ENCODE measurements at places on chromosomes 5 and 9. TPM values are rescaled to one million over a fixed set of nuclear protein-coding genes. Genes with fewer than 3 reads are reported as not detected.

The DROSHA gene
- total RNA-seq, result 74.9 TPM

The F12 gene
- total RNA-seq, result 6.0 TPM

The SPATA31A3 gene
- total RNA-seq, result not detected

The SHLD3 gene
- 5.3 TPM for total RNA-seq

The GBGT1 gene
- total RNA-seq, result not detected

The OR13C3 gene
- total RNA-seq, result not detected

The GRM6 gene
- not detected for total RNA-seq

The CD180 gene
- total RNA-seq, result not detected

The RORB gene
- not detected for total RNA-seq

The SLC6A7 gene
- not detected for total RNA-seq

The SLC25A2 gene
- total RNA-seq, result 0.11 TPM

The IL3 gene
- total RNA-seq, result not detected

- no peak for DNase-seq
Measured at GRCh38 chr9:91279296-91280204, 82.2 kb downstream of the AUH start.

DNA sequence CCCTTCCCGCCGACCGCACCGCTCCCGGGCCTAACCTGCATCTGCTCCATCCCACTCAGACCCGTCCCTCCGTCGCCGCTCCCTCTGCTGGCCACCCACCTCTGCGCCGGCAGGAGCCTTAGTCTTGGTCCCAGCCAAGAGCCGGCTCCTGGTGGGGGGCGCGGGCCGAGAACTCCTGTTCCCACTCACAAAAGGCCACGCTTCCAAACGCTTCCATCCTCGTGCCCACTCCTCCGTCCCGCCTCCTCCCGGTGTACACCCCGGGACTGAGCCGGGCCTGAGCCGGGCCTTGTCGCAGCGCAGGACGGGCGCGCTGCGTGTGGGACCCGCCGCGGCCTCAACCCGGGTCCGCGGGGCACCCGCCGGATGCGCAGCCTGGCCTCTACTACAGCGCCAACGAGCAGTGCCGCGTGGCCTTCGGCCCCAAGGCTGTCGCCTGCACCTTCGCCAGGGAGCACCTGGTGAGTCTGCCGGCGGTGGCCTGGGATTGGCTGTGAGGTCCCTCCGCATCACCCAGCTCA, 7.5 kb downstream of the ADAMTS13 start:
- DNase-seq, result no peak

- DNase-seq, result no peak
Measured at GRCh38 chr9:84860249-84861115, 191.0 kb downstream of the NTRK2 start.

DNA sequence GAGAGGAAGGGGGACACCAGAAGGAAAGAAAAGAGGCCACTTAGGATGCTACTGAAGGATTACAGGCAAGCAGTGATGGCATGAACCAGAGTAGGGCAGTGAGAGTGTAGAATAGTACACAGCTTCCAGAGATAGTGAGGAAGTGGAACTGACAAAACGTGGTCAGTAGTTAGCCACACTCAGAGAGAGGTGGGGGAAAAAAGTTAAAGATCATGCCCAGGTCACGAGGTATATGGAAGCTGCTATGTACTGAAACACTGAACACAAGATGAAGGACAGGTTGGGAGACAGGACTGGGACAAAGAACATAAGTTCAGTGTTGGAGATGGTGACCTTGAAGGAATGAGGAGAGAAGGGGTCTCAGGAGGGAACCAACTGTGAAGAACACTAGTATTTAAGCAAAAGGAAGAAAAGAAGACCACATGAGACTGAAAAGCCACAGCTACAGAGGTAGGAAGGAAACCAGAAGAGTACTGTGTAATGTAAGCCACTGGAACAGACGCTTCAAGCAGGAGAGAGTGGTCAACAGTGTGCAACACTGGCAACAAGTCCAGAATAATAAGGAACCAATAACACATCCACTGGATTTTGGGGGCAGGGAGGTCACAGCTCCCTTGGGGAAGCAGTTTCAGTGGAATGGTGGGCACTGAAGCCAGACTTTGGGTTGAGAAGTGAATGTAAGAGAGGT, 45.5 kb downstream of the ELL2 start:
- no peak for DNase-seq

GRCh38 chr5:109855056-109855455, 165.3 kb downstream of the MAN2A1 start:
- no peak for DNase-seq

DNA sequence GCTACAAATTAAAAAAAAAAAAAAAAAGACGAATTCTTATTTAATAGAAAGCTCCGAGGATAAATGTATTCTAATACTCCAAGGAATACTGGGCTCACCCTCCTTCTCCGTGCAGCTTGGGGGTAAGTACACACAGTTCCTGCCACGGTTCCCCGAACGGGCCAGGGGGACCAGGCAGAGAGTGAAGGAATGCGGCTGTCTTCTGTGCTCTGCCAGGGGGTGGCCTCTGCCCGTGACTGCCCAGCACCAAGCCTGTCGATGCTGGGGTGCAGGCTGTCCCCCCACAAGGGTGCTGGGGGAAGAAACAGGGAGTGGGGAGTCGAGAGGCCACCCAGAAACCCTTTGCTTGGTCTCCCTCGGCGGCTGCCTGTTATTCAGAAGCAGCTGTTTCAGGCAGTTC, 410.1 kb upstream of the IRX1 start:
- no peak for DNase-seq

DNA sequence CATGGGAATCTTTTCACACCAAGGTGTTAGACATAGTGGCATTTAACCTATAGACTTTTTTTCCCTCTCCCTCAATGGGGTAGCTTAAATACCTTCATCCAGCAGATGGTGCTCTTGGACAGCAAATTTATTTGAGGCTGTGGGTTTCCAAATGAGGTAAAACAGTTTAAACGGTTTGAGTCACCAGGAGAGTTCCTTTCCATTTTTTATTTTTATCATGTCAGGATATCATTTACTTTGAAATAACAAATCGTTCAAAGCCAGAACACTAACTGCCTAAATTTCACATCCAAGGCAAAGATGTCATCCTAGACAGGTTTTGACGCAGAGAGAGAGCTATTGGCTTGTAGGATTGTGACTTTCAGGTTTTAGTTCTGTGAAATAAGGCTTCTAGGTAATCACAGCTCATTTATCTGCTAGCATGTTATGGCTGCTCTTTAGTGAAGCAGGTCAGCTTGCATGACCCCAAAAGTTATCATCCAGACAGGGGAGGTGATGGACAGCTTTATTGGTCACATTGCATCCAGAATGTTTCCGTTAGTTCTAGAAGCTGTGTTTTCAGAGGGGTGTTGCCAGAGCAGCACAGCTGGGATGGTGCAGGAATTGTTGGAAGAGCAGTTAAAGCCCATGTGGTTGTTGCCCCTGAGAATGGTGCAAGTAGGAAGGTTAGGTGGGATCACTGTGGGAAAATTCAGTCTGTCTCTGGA, 69.8 kb downstream of the KDM4C start:
- DNase-seq, result peak; percentile 67

GRCh38 chr5:171629628-171630349, 155.8 kb upstream of the SMIM23 start:
- DNase-seq, result peak; percentile 59

DNA sequence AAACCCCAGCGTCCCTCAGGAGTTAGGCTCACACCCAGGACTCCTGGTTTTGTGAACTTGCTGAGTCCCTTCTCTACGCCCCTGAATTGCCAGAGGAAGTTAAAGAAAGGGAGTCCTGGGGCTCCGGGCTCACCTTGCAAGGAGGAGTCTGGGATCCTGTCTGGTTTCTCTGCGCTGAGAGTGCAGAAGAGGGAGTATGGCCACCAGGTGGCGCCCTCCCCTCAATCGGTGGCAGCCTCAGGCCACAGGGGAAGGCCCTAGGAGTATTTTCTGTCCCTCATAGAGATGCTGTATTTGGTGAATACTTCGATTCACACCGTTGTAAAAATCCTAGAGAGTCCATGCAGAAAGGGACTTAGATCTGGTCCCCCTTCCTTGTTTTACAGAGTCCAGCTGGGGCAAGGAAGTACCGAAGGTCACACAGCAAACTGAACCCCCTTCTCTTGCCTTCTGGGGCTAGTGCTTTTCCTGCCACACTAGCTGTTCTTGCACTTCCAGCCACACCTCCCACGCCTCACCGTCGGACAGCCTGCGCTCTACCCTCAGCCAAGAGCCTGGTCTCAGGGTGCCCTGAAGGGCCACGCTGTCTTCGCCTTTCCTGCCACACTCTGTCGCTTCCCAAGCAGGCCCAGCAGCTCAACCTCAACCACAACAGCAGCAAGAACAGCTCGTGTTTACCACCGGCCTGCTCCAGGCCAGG, 10.2 kb downstream of the HAND1 start:
- DNase-seq, result peak; percentile 66

DNA sequence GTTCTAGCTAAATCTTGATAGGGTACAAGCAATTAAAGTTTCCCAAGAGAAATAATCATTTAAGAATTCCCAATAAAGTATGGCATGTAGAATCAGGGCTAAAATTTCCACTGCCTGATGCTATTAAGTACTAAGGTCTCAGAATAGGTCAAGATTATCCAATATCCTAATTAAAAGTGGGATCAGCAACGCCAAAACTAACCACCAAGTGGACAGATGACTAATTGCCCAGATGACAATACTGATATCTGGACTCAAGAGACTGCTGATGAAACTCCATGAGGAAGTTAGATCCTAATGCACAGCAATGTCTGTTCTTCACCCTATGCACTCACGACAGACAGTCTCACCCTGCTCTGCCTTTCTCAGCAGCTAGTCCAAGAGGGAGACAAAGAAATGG, 14.3 kb downstream of the DEPDC1B start:
- no peak for DNase-seq

DNA sequence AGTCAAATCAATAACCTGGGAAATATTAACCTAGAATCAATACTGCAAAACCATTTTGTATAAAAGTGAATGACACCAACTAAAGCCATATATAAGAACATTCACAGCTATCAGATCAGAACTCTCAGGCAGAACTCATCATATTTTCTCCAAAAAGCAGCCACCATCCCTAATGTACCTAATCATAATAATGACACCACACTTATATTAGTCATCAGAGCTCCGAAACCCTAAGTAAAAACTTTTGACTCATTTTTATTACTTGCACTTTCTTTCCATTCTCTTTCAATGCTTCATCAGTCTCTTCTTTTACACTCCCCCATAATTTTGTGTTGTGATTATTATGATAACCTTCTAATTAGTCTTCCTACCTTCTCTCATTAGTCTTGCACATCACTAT, 45.3 kb downstream of the INSL6 start:
- no peak for DNase-seq

GRCh38 chr9:99633265-99633664, 188.4 kb upstream of the NR4A3 start:
- DNase-seq, result no peak

DNA sequence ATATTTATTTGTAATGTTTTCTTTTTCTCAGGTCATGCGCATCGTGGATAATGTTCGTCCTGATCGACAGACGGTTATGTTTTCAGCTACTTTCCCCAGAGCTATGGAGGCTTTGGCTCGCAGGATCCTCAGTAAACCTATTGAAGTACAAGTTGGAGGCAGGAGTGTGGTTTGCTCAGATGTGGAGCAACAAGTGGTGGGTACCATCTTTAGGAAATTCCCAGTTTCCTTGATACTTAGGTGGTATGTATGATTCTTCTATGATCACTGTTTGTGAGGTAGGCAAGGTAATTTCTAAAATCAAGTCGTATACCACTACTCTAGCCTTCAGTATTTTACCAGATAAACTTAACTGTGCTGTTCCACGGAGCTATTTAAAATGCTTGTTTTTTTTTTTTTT, 36.2 kb downstream of the DDX46 start:
- DNase-seq, result no peak

- no peak for DNase-seq
Measured at GRCh38 chr5:39368116-39368515, 3.8 kb upstream of the C9 start.

DNA sequence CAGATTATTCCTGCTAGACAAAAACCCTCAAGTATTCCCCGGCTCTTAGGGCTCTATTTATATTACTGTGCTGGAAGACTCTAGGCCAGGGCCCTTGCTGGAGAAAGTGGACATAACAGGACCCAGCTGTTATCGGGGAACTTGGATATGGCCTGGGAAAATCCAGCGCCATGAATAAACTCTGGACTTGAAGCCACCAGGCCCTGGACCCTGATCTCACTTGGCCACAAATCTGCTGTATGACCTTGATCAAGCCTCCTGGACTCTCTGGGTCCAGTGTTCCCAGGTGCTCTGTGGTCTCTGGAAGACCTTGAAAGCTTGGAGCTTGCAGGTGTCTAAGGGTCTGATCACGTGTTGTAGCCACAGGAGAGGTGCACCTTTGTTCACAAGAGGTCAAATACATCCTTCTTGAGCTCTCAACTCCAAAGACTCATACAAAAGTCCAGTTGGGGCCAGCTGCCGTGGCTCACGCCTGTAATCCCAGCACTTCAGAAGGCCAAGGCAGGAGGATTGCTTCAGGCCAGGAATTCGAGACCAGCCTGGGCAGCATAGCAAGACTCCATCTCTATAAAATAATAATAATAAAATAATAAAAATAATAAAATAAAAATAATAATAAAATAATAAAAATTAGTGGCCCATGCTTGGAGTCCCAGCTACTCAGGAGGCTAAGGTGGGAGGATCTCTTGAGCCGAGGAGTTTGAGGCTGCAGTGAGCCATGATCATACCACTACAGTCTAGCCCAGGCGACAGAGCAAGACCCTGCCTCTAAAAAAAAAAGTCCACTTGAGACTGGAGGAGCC, 26.5 kb downstream of the COL27A1 start:
- no peak for DNase-seq

DNA sequence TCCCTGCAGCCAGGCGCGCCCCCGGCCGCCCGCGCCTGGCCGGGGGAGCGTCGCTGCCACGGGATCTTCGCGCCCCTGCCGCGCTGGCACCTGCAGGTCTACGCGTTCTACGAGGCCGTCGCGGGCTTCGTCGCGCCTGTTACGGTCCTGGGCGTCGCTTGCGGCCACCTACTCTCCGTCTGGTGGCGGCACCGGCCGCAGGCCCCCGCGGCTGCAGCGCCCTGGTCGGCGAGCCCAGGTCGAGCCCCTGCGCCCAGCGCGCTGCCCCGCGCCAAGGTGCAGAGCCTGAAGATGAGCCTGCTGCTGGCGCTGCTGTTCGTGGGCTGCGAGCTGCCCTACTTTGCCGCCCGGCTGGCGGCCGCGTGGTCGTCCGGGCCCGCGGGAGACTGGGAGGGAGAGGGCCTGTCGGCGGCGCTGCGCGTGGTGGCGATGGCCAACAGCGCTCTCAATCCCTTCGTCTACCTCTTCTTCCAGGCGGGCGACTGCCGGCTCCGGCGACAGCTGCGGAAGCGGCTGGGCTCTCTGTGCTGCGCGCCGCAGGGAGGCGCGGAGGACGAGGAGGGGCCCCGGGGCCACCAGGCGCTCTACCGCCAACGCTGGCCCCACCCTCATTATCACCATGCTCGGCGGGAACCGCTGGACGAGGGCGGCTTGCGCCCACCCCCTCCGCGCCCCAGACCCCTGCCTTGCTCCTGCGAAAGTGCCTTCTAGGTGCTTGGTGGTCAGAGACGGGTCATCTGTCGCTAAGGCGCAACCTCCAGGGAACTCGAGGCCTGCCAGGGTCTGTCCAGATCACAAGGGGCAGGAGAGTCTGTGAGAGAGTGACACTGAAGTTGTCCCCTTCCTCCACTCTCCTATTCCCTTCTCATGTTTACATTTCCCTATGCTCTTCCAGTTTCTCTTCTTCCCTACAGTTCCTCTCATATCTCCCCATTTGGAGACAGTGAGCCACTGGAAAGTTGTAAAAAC, 1.3 kb downstream of the GPR150 start:
- no peak for DNase-seq

GRCh38 chr5:82100303-82101077, 128.7 kb downstream of the ATG10 start:
- no peak for DNase-seq
